ENCODE measurements at places on chromosomes 12 and 14.

DNA sequence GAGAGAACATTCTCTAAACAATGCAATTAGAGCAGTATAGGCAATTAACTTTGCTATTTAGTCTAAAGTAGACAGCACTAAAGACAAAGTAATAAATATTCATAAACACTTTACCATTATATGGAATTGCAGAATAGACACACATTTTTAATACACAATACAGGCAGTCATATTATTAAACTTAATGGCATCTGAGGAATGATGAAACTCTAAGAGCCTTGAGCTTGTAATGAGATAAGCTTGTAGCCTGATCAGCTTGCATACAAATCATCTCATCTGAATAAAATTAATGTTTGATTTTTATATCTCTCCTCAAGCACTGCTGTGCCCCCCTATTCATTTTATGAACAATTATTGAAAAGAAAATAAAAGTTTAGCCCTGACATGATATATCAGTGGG lies 107.6 kb downstream of the MGAT4C start:
- DNase-seq = peak; percentile 46

DNA sequence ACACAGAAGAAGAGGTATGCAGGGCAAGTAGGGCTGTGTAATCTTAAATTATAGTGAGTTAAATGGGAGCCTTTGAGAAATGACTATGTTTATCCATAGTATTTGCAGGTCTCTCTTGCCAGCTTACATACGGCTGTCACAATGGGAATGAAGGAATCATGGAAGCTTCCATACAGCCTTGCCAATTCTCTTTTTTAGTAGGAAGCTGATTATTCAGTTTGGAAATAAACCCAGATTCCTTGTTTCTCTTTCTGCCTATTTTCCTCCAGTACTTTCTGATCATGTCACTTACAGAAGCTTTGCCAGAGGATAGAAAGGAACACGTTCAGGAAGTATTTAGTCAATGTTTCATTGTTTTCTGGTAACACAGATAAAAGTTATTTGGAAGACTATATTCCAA lies 217.4 kb upstream of the DIO2 start:
- DNase-seq = no peak

DNA sequence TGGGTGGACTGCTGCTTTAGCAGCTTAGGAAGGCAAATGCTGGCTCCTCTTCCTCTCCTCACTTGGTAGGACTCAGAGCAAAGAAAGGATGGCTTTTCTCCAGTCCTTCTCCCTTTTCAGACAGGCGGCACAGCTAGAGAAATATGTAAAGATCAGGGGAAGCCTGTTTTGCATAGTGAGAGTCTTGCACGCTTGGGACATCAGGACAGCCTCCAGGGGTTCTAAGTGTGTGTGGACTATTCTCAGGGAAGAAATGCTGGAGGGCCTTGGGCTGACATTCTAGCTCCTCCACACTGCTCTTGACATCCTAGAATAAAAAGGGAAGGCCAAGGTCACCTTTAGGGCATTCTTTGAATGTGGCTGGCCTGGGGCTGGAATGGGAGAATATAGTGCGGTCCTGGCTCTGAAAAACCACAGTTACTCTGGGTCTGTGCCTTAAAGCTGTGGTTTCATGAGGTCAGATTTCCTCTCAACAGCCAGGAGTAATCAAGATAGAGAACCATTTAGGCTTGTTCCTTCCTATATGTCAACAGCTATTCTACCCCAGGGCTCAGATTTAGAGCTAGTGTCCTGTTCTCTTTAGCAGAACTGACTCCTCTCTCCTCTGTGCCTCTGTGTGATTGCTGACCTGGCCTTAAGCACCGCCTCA lies 24.3 kb downstream of the CMA1 start:
- no peak for DNase-seq

- no peak for DNase-seq
Observed at GRCh38 chr14:95452893-95453712, 63.3 kb downstream of the SYNE3 start.

- DNase-seq = no peak
Observed at GRCh38 chr12:16636435-16637055, 30.6 kb upstream of the LMO3 start.

- peak; percentile 90 for DNase-seq
Observed at GRCh38 chr12:62537551-62537950, 70.9 kb downstream of the MON2 start.

- peak; percentile 83 for DNase-seq
Observed at GRCh38 chr12:754851-755562, 2.6 kb downstream of the WNK1 start.

GRCh38 chr14:71103662-71104484 lies 196.6 kb downstream of the PCNX1 start:
- DNase-seq = peak; percentile 79

GRCh38 chr14:76306131-76306530 lies 69.8 kb upstream of the ESRRB start:
- no peak for DNase-seq

GRCh38 chr14:23085458-23085857 lies 9.5 kb downstream of the ACIN1 start:
- DNase-seq = peak; percentile 59

GRCh38 chr14:104100171-104101085 lies 14.9 kb downstream of the ASPG start:
- DNase-seq = no peak

GRCh38 chr14:65860956-65861611 lies 448.6 kb downstream of the FUT8 start:
- DNase-seq = no peak

DNA sequence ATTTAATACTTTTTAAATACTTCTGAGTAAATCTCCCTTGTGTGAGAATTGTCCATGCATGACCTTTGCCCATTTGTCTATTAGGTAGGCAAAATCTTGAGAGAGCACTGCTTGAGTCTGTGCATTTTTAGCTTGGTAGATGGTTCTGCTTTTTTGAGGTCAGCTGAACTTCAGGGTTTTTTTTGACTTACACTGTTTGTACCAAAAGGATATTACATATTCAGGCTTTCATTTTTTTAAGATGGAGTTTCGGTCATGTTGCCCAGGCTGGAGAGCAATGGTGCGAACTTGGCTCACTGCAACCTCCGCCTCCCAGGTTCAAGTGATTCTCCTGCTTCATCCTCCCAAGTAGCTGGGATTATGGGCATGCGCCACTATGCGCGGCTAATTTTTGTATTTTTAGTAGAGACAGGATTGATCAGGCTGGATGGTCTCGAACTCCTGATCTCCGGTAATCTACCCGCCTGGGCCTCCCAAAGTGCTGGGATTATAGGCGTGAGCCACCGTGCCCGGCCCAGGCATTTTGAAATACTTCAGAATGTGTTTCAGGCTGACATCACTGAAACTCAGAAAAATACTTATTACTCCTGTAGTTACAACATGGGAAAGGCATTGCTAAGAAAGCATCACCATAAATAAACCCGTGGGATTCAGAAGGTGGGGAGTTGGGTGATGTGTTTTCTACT lies 11.1 kb downstream of the RASSF3 start:
- DNase-seq = peak; percentile 93

DNA sequence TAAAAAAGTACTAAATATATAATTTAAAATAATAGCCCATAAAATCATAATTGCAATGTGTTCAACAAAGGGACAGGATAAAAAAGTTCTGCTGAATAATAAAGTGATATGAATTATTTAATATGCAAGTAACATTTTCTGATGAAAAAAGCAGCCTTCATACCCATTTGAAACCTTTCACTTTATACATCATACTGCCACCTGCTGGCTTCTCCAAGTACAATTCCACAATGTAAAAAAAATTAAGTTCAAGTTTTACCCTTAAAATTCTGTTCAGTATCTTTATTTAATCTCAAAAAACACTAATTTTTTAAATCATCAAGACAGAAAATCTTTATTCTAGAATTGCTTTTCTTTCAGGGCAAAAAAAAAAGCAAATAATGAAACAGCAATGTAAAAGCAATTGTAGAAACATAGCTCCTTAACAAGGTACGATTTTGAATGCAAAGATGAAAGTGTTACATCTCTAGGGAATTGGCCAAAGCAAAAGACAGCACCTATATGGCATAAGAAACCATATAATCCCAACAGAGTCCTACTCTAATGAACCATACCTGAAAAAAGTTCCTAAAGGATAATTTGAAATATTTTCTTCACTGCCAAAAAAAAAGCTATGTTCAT lies 15.0 kb downstream of the MDM1 start:
- peak; percentile 54 for DNase-seq

DNA sequence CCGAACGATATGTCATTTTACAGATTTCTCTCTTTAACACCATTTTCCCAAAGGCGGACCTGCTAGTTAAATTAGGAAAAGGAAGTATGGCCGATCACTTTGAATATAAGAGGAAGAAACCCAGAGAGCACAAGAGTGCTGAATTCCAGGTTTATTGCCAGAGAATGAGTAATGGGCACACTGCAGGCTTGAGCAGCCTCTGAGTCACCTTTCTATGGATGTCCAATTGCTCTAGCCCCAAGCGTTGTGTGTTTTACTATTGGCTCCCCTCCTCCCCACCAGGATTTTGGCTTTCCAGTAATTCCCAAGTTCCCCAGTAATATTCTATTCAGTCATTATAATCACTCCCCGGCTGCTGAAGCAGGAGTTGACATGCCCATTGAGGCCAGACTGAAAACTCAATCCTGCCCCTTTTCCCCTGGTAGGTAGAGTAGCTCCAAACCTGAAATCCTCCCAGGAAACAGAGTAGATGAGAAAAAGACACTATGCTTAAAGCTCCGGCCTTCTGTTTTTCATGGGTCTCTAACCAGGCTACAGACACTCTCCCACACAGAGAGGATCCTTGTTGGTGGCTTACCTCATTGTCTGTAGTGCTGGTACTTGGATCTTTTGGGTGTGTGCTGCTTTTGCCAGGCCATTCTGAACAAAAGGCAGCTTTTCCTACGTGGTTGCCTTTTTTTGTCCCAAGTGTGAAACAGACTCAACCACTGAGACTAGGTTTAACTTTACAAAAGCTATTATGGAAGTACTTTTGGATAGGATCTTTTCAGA lies 704.3 kb upstream of the FLRT2 start:
- DNase-seq = peak; percentile 52

- DNase-seq = peak; percentile 94
Observed at GRCh38 chr14:89540830-89541470, 123.9 kb upstream of the FOXN3 start.

DNA sequence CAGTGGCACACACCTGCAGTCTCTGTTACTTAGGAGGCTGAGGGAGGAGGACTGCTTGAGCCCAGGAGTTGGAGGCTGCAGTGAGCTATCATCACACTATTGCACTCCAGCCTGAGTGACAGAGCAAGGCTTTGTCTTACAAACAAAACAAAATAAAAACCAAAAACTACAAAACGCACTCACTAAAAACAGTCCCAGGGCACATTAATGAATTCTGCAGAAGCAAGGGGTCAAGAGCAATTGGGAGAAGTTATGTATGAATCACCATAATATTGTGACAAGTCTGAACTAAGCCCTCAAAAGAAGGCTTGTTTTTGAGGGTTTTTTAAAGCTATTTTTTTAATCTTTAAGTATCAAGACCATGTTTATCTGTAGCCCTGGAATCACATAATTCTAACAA lies 201.1 kb downstream of the MED13L start:
- peak; percentile 14 for DNase-seq

- DNase-seq = peak; percentile 85
Observed at GRCh38 chr12:80598004-80598606, 109.3 kb upstream of the MYF6 start.

DNA sequence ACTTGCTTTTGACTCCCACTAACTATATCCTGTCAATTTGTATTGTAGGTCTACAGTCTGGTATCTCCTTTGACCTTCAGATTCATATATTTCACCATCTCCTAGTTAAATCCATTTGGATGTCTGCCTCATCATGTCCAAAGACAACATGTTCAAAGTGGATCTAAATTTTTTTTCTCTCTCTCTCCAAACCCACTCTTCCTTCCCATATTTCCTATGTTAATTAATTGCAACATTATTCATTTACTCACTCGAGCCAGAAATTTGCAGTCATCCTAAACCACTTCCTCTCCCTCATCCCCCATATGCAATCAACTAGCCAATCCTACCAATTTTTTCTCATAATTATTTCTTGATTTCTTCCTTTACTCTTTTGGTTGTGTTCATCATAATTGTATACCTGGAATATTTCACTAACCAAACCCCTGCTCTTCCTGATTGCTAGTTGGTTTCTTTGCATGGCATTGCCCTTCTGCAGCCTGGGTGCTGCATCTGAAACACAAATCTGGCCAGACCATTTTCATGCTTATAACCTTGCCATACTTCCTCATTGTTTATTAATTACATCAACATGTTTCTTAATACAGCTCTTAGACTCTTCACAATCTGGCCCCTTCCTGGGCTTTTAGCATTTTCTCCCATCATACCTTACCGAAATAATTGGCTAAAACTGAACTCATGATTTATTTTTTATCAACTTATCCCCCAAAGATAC lies 442.2 kb downstream of the ADAMTS20 start:
- no peak for DNase-seq

DNA sequence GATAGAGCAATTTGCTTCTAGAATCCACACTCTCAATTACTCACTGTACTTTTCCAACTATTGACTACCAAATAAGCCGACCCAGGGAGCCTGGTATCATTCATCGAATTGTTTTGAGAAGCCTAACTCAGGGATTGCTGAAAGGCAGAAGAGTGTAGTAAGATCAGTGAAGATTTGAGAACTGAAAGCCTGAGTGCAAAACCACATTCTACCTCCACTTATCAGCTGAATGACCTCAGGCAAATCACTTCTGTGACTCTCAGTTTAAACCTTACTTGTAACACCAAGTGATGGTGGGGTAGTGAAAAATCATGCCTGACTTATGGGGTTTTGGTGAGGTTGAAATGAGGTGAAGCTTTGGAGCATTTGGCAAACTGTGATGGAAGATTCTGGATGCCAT lies 126.1 kb upstream of the MAX start:
- no peak for DNase-seq

DNA sequence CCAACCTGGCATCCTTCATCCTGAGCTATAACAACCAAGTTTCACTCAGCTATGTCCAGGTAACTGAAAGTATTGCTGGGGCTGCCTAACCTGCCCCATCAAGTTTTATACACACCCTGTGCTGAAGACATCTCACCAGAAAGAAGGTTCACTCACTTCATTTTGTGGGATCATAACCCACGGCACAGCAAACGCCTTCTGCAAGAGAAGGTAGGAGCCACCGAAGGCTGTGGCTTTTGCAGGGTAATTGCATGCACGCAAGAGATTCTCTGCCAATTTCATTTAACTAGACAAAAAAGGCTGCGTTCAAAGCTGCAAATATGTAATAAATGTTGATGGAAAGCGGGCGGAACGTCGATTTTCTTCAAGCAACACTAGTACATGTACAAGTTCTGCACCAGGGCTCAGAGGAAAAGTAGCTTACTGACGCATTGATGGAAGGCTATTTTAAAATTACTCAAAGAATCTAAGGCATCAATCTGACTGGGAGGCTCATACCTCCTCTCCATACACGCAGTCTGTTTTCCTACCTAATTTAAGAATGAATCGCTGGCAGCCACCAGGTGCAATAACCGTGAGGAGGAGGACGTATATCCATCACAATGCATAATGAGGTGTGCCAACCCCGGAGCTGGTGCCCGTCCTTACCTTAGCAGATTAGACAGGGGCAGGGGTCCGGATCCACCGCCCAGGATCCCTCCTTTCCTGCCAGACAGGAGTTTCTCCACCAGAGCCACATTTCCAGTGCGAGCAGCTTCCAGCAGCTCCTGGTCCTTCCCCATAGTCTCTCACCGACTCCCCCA lies 1.1 kb downstream of the ANKS1B start:
- DNase-seq = peak; percentile 3

GRCh38 chr12:22051114-22051698 lies 5.2 kb downstream of the CMAS start:
- DNase-seq = peak; percentile 6

Measured in iris pigment epithelial cell (primary cell).